Gastrocnemius medialis (tissue), 4 donors: ENCODE measurements at places on chromosomes 7 and 10. TPM values are rescaled to one million over a fixed set of nuclear protein-coding genes. Genes with fewer than 3 reads are reported as not detected.

IGFBP1 gene
- total RNA-seq = 3.6 TPM

GRCh38 chr10:30596013-30596412 is 33.5 kb downstream of the LYZL2 start:
- no peaks in the 10 kb centered on the region for H3K36me3 ChIP-seq
- H3K4me3 ChIP-seq = no peak overlapping the region
- no peak for DNase-seq
- no peaks in the 10 kb centered on the region for H3K27me3 ChIP-seq
- no peaks in the 10 kb centered on the region for H3K4me1 ChIP-seq

GRCh38 chr10:48983648-48984351 is 44.2 kb upstream of the LRRC18 start:
- no peak overlapping the region for H3K27ac ChIP-seq
- H3K4me1 ChIP-seq = no peaks in the 10 kb centered on the region
- no peaks in the 10 kb centered on the region for H3K36me3 ChIP-seq
- no peaks in the 10 kb centered on the region for H3K27me3 ChIP-seq
- H3K4me3 ChIP-seq = no peak overlapping the region

BLNK gene
- 0.24 TPM for total RNA-seq

NUTM2B gene
- total RNA-seq = 0.16 TPM

COL1A2 gene
- total RNA-seq = 14.2 TPM

- no peak overlapping the region for H3K4me3 ChIP-seq
- no peak overlapping the region for H3K27ac ChIP-seq
- H3K36me3 ChIP-seq = no peaks in the 10 kb centered on the region
- H3K27me3 ChIP-seq = no peaks in the 10 kb centered on the region
Measured at GRCh38 chr10:5500910-5501309, 1.5 kb upstream of the CALML5 start.

ZNF853 gene
- total RNA-seq = 14.1 TPM

GRCh38 chr10:88865281-88865876 is 13.7 kb upstream of the ANKRD22 start:
- H3K36me3 ChIP-seq = no peaks in the 10 kb centered on the region
- no peak overlapping the region for H3K4me3 ChIP-seq
- DNase-seq = no peak
- H3K27me3 ChIP-seq = no peaks in the 10 kb centered on the region

GRCh38 chr10:131816157-131816775 is 84.5 kb upstream of the PPP2R2D start:
- no peak overlapping the region for H3K4me3 ChIP-seq
- no peak overlapping the region for H3K27ac ChIP-seq
- no peaks in the 10 kb centered on the region for H3K4me1 ChIP-seq
- H3K27me3 ChIP-seq = no peaks in the 10 kb centered on the region

DNA sequence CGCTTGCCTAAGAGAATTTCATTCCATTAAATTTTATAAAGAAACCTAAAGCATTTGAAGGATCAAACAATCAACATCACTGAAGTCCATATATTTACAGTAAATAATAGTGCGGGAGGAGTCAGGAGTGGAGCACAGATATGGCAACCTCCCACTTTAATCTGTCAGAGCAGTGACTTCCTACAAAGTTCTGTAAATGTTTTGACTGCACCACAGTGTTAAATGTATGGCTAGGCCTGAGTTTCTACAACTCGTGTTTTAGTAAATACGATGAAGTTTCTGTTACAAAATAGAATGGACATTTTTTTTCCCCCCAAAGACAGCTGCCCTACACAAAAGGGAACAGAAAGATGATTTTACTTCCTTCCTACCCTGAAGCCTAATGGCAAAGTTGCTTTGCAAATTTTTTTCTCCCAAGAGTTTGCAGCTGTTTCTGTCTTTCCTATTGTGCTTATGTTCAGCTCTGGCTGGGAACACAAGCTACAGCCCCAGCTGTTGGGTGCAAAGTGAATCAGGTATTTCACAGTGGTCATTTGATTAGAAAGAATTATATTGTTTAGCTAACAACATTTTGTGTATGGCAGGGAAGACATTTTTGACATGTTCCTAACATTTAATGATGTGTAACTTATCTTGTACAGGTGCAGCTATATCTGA is 62.1 kb downstream of the MET start:
- peaks cover 50% of the 10 kb centered on the region for H3K4me1 ChIP-seq
- no peaks in the 10 kb centered on the region for H3K27me3 ChIP-seq
- no peaks in the 10 kb centered on the region for H3K36me3 ChIP-seq
- no peak for DNase-seq
- peak overlapping the region; percentile 23 for H3K27ac ChIP-seq

TBX20 gene
- not detected for total RNA-seq

DNA sequence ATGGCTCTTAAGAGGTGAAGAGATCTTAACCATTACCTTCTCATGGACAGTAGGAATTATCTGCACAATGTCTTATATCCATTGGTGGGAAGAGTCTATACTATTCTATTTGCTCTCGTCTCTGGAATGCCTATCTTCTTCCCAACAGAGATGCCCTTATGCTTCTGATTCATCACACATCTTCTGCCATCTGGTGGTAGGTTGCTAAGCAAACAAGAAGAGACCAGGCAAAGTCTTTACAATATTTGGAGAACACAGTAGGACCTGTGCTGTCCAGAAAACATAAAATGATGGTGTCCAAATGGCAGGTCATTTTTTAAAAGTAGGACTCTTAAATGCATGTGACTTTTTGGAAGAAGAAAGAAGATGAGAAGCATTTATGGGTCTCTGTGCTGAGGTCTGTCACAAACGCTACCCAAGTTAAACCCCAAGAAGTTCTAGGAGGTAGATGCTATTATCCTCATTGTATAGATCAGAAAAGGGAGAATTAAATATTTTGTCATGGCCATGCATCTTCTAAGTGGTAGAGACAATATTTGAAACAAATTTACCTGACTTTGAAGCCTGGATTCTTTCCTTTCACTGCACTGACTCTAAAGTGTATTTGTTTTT is 67.8 kb upstream of the NXPH1 start:
- no peaks in the 10 kb centered on the region for H3K36me3 ChIP-seq
- no peak overlapping the region for H3K27ac ChIP-seq
- DNase-seq = no peak
- no peaks in the 10 kb centered on the region for H3K4me1 ChIP-seq

GRCh38 chr10:77056650-77057049 is 581.0 kb downstream of the KCNMA1 start:
- H3K4me1 ChIP-seq = no peaks in the 10 kb centered on the region

UNCX gene
- not detected for total RNA-seq

- DNase-seq = no peak
- H3K27me3 ChIP-seq = no peaks in the 10 kb centered on the region
- peak overlapping the region; percentile 77 for H3K27ac ChIP-seq
- no peaks in the 10 kb centered on the region for H3K36me3 ChIP-seq
Measured at GRCh38 chr7:28626624-28627262, 214.4 kb downstream of the CREB5 start.

DNA sequence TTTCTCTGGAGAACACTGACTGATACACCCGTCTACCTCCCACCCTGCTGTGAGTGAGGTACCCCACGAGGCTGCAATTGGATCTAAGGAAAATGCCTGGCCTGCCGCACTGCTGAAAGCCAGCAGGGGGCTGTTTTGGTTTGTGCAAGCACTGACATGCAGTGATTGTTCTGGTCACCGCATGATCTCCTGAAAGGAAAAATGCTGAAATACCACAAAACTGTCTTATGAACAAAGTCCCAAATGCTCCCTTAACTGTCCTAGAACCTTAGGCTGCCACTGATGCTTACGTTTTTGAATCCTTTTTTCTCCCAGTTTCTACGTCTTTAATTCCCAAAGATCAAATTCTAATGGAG is 132.7 kb downstream of the JCAD start:
- H3K36me3 ChIP-seq = no peaks in the 10 kb centered on the region
- no peak overlapping the region for H3K27ac ChIP-seq
- no peaks in the 10 kb centered on the region for H3K4me1 ChIP-seq
- H3K27me3 ChIP-seq = no peaks in the 10 kb centered on the region
- H3K4me3 ChIP-seq = no peak overlapping the region

CYP2C18 gene
- total RNA-seq = not detected

- no peak overlapping the region for H3K27ac ChIP-seq
- DNase-seq = no peak
- H3K27me3 ChIP-seq = no peaks in the 10 kb centered on the region
- H3K4me3 ChIP-seq = no peak overlapping the region
- no peaks in the 10 kb centered on the region for H3K4me1 ChIP-seq
Measured at GRCh38 chr10:76727038-76727437, 910.6 kb downstream of the KCNMA1 start.

- no peaks in the 10 kb centered on the region for H3K27me3 ChIP-seq
- DNase-seq = no peak
- H3K4me3 ChIP-seq = no peak overlapping the region
- no peaks in the 10 kb centered on the region for H3K4me1 ChIP-seq
- H3K27ac ChIP-seq = no peak overlapping the region
- H3K36me3 ChIP-seq = no peaks in the 10 kb centered on the region
Measured at GRCh38 chr7:37738321-37738720, 54.8 kb downstream of the GPR141 start.

DNA sequence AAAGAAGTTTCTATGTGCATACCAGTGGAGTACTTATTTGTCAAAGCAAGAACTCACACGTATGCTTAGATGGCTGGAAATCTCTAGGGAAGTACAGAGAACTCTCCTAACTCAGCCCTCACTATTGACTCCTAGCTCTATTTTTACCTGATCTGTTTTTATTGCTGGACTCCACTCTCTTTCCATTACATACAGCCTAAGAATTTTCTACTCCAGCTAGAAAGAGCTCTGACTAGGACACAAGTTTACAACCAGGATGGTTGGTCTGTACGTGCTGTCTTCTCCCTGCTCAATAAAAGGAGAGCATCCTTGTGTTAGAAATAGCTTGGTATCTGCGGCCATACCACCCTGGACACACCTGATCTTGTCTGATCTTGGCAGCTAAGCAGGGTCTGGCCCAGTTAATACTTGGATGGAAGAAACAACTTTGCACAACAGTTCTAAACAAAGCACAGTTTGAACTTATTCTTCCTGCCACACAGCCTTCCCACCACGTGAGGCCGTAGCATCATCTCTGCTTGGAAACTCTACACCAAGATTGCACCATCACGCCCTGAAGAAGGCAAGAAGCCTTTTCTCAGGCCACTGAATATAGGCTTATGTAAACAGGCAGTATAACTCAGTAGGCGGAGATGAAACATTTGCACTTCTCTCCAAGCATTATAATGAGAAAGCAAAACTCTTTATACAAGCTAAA is 50.7 kb downstream of the KCNMA1 start:
- no peaks in the 10 kb centered on the region for H3K36me3 ChIP-seq
- H3K4me3 ChIP-seq = no peak overlapping the region
- H3K4me1 ChIP-seq = peaks cover 63% of the 10 kb centered on the region
- H3K27ac ChIP-seq = peak overlapping the region; percentile 99

GRCh38 chr7:69588773-69589172 is 9.5 kb upstream of the AUTS2 start:
- no peak overlapping the region for H3K4me3 ChIP-seq
- no peak overlapping the region for H3K27ac ChIP-seq
- H3K4me1 ChIP-seq = peaks cover 8% of the 10 kb centered on the region

MTPN gene
- 94.2 TPM for total RNA-seq

- H3K27ac ChIP-seq = no peak overlapping the region
- no peak for DNase-seq
- H3K36me3 ChIP-seq = no peaks in the 10 kb centered on the region
- no peak overlapping the region for H3K4me3 ChIP-seq
- no peaks in the 10 kb centered on the region for H3K4me1 ChIP-seq
Measured at GRCh38 chr7:39406467-39406866, 159.7 kb upstream of the YAE1 start.

DPYSL4 gene
- total RNA-seq = 0.31 TPM

UTF1 gene
- not detected for total RNA-seq

DNA sequence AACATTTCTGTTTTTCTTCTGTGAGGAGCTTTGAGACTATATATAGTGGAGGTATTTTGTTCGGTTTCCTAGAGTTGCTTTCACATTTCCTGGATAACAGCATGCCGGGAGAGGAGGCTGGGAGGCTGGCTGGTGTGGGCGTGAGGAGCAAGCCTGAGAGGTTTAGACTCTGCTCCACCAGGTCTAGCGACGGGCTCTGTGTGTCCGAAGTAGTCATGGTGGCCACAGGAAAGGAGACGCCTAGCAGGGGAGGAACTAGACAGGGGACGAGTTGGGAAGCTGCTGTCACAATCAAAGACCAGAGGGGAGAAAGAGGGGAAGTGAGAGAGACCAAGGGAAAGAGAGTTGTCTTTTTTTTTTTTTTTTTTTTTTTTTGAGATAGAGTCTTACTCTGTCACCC is 19.6 kb downstream of the PTPRE start:
- no peak overlapping the region for H3K4me3 ChIP-seq
- H3K4me1 ChIP-seq = peaks cover 12% of the 10 kb centered on the region
- no peaks in the 10 kb centered on the region for H3K36me3 ChIP-seq
- H3K27me3 ChIP-seq = no peaks in the 10 kb centered on the region
- DNase-seq = no peak

- DNase-seq = no peak
- H3K27ac ChIP-seq = no peak overlapping the region
- H3K4me1 ChIP-seq = peaks cover 8% of the 10 kb centered on the region
- H3K4me3 ChIP-seq = no peak overlapping the region
- peaks cover 78% of the 10 kb centered on the region for H3K36me3 ChIP-seq
- H3K27me3 ChIP-seq = no peaks in the 10 kb centered on the region
Measured at GRCh38 chr7:891291-891690, 14.9 kb downstream of the GET4 start.

GRCh38 chr10:86681047-86681446 is 12.7 kb downstream of the LDB3 start:
- peaks cover 26% of the 10 kb centered on the region for H3K36me3 ChIP-seq
- H3K4me3 ChIP-seq = no peak overlapping the region
- DNase-seq = no peak
- peaks cover 100% of the 10 kb centered on the region for H3K4me1 ChIP-seq
- no peaks in the 10 kb centered on the region for H3K27me3 ChIP-seq
- H3K27ac ChIP-seq = peak overlapping the region; percentile 99

PIK3CG gene
- total RNA-seq = 0.97 TPM

GRCh38 chr10:46542567-46543465 is 13.6 kb downstream of the GPRIN2 start:
- peaks cover 30% of the 10 kb centered on the region for H3K27me3 ChIP-seq
- H3K36me3 ChIP-seq = no peaks in the 10 kb centered on the region
- peak; percentile 1 for DNase-seq
- no peak overlapping the region for H3K27ac ChIP-seq
- H3K4me1 ChIP-seq = no peaks in the 10 kb centered on the region
- no peak overlapping the region for H3K4me3 ChIP-seq

- no peaks in the 10 kb centered on the region for H3K4me1 ChIP-seq
- DNase-seq = no peak
- H3K4me3 ChIP-seq = no peak overlapping the region
- no peaks in the 10 kb centered on the region for H3K36me3 ChIP-seq
- no peaks in the 10 kb centered on the region for H3K27me3 ChIP-seq
- no peak overlapping the region for H3K27ac ChIP-seq
Measured at GRCh38 chr7:140081774-140082425, 19.1 kb upstream of the PARP12 start.

GRM3 gene
- total RNA-seq = not detected

NEURL1 gene
- 132 TPM for total RNA-seq

CHST3 gene
- total RNA-seq = 15.7 TPM

DNA sequence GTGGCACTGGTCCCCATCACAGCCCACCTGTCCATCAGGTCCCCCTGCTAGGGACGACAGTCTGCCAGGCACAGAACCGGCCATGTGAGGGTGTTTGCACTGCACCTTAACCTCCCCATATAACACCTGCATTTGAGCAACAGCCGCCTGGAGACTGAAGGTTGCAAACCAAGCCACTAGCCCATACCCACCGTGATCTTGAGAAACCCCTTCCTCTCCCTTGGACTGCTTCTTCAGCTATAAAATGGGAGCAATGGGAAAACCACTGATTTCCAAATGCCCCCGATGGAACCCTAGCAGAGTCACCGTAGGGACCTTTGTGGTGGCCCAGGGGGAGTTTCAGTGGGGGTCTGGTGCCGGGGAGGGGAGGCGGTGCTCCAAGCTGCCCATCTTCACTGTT is 120.1 kb downstream of the NPTX2 start:
- H3K36me3 ChIP-seq = no peaks in the 10 kb centered on the region
- DNase-seq = no peak
- no peaks in the 10 kb centered on the region for H3K27me3 ChIP-seq
- no peak overlapping the region for H3K4me3 ChIP-seq
- H3K27ac ChIP-seq = no peak overlapping the region
